ENCODE measurements at places on chromosomes 12 and 14. TPM values are rescaled to one million over a fixed set of nuclear protein-coding genes. Genes with fewer than 3 reads are reported as not detected.

The STAC3 gene
- 0.85 TPM for polyA plus RNA-seq

DNA sequence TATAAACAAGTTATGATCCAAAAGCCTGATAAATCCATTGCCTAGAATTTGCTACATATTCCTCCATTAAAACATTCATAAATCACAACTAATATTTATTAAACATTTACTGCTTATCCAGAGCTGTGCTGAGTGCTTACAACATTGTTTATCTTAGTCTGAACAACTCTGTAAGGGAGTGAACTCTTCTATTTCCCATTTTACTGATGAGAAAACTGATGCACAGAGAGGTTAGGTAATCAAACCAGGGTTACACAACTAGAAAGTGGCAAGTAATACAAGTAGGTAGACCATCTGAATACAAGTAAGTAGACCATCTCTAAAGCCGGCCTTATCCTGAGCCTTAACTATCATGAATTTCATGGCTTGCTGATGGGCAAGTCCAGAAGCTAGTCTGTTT lies 39.5 kb downstream of the WASHC3 start:
- DNase-seq = no peak

GRCh38 chr12:15996948-15997347 lies 85.8 kb downstream of the DERA start:
- DNase-seq = no peak

The COCH gene
- 0.02 TPM for polyA plus RNA-seq

The NFE2 gene
- polyA plus RNA-seq = 0.07 TPM

GRCh38 chr14:94583557-94583956 lies 2.3 kb downstream of the SERPINA5 start:
- no peak for DNase-seq

GRCh38 chr12:52494518-52494917 lies 1.5 kb upstream of the KRT6A start:
- DNase-seq = peak; percentile 96
